Fibroblast of skin of right biceps (primary cell): ENCODE measurements at places on chromosomes 4 and X.

- no peak for DNase-seq
Observed at GRCh38 chr4:158397781-158398180, 123.9 kb upstream of the RXFP1 start.

DNA sequence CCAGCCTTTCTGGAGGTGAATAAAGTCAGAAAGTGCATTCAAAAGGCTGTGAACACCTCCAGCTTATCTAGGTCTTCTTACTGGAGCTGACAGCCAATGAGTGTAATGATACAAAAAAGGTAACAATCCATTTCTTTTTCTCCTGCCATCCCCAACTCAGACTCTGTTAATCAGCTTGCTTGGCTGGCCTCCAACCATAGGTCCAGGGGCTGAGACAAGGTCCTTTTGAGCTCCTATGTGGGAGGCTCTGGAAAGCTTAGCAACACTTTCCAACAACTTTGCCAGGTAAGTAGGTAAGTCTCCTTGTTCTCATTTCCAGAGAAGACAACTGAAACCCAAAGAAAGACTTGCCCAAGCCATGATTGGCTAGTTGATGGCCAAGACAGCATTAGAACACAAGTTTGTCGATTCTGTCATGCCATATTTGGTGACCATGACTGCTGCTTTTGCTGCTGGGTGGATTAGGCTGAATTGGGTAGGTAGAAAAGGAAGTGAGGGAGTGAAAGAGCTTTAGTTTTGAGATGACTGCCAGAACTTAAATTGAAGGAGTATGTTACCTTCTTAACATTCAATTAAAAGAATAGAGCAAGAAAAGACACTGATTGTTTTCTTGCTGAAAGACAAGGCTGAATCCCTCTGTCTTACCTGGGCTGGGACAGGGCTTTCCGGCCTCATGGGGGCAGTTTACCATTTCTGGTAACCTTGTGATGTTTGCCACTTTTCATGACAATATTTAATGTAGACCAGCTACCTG, 22.8 kb downstream of the VSIG4 start:
- no peak for DNase-seq

DNA sequence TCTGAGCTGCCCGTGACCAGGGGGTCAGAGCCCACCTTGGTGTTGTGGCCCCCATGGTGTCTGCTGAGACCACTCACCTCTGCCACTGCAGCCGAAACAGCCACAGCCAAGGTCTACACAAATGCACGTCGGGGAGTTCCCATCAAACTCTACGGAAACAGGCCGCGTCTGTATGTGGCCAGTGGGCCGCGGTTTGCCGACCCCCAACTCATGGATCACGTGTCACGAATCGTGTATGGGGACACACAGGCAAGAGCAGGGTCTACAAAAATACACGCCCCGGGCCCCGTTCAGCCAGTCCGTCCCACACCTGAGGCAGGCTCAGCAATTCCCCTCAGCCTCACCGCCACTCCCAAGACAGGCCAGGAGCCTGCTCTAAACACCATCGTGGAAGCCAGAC, 53.8 kb downstream of the FAM53A start:
- DNase-seq = no peak

DNA sequence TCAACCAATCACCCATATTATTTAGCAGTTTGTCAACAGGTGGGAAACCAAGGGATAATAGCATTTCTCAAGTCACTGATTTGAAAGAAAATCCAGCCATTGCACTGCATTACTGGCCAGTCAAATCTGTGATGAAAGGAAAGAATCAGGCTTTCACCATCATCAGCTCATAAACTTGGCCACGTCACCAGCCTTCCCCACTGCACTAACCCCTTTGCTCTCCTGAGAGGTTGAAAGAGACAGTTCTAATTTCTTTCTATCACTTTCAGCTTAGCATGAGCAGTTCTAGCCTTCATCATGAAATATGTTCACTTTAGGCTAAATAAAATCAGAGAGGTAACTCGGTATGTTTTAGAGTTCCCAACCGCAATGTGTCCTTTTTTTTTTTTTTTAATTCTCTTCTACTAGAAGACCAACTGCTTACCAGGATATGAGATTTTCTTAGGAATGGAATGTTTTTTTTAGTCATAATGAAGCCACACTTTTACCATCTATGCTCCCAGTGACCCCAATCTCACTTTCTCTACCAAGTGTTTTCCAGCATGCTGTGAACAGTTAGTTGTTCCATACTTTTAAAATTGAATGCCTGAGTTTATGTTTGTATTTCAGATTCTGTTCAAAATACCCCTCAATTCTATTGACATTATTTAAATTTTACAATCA, 55.7 kb upstream of the SLC7A11 start:
- peak; percentile 21 for DNase-seq

DNA sequence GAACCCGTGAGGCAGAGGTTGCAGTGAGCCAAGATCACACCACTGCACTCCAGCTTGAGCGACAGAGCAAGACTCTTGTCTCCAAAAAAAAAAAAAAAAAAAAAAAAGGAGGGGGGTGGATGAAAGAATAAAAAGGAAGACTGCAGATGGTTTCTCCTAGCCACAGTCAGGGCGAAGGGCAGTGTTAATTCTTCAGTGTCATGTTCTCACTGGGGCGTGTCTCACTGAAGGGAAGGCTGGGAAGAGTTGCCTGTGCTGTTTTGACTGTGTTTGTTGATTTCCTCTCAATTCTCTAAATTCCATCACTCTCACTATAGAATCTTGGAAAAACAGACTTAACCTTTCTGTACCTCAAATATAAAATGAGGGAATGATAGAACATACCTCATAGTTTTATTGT, 71.6 kb upstream of the DHX15 start:
- DNase-seq = no peak

DNA sequence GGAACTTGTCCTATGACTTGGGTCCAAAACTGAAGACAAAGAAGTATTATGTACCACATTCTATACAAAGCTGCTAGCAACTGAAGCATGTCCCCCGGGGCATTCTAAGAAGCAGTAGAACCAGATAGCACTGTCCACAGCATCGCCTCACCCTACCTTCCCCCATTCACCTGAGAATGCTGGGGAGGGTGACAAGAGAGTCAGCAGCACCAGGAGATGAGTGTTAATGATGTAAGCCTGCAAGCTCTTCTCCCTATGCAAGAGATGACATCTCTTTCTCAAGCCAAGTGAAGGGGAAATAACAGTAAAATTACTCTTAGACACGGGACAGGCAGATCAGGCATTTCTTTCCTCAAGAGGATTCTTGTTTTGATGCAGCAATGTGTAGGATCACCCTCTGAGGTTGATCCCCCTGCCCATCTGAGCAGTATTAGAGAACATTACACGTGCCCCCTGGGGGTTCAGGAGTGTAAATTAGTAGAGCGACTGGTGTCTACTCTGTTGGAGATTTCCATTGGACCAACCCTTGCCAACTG, 13.9 kb upstream of the TLR1 start:
- no peak for DNase-seq

DNA sequence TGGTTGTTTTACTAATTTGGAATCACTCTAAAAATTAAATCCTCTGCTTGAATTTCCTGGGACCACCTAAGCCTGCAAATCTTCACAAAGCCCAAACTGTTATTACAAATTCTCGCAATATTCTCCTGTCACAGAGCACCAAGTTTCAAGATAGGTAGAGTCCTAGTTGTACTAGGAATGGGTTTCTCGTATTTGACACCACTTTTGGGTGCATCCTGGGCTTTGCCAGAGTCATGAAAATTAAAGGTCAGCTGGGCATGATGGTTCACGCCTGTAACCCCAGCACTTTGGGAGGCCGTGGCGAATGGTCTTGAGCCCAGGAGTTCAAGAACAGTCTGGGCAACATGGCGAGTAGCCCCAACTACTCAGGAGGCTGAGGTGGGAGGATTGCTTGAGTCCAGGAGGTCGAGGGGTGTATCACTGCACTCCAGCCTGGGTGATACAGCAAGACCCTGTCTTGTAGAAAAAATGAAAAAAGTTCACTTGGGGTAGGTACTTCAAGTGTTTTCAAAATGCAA, 30.6 kb upstream of the MANBA start:
- no peak for DNase-seq

DNA sequence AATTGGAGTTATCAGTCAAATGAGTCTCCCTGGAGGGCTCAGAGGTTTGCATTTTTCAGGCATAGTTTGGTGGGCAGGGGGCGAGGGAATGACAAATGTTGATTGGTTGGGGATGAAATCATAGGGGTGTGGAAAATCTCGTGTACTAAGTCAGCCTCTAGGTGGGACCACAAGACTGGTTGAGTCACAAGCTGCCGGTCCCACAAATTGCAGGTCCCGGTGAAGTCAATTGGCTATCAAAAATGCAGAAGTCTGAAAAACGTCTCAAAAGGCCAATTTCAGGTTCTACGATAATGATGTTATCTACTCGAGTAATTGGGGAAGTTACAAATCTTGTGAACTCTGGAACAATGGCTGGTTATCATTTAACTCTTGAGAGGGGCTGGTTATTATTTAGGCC, 98.8 kb upstream of the DHX15 start:
- peak; percentile 9 for DNase-seq

DNA sequence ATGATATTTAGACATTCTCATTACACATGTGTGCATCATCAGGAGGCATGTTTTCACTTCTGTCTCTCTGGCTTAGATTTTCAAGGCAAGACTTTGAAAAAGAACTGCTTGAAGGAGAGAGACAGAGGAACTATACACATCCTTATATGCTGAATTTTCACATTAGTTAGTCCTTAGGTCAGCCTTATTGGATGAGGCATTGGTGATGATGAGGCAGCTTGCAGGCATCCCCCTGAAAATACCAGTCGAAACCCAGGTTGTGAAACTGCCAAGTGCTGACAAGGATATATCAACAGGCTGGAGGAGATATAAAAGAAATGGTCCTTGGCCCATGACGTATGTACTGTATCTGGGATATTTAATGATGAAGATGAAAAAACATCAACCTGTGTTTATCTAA, 297.2 kb upstream of the AADAT start:
- DNase-seq = peak; percentile 96

DNA sequence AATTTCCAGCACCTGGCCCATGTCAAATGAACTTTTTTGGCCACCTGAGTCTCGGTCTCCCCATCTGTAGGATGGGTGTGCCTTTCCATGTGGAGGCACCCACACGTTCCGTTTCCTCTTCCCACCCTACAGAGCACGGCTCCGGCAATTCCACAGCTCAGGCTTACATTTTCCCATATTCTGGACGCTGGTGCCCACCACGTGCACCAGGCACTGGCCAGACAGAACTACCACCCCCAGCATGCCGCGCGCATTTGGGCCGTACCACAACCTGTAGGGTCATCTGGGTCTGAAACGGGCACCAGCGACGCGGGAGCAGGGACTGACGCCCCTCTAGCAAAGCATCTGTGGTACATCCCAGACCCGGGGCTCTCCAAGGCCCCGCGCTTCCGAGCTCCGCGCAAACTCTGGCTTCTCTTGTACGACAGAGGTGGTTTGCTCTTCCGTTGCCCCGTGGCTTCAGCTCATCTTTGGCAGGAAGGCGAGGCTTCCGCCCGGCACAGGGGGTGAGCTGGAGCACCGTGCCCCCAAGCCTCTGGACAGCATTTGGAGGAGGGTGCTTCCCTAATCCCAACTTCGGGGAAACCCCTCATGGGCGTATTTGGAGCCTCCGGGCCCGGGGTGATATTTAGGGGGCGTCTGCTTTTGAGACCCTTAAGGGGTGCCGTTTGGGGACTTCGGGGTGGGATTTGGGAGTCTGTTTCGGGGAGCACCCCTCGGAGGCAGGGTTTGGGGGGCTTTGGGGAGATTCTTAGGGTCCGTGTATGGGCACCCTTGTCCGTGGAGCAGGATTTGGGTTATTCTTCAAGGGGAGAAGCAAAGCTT, 3.0 kb upstream of the UBA1 start:
- DNase-seq = peak; percentile 94

GRCh38 chrX:41241962-41242361, 92.0 kb upstream of the DDX3X start:
- DNase-seq = no peak

GRCh38 chr4:107896158-107896645, 35.1 kb upstream of the CYP2U1 start:
- peak; percentile 97 for DNase-seq

GRCh38 chr4:74635074-74635473, 159.2 kb downstream of the BTC start:
- no peak for DNase-seq

GRCh38 chrX:11129534-11130105, 18.5 kb downstream of the HCCS start:
- peak; percentile 4 for DNase-seq

- DNase-seq = no peak
Observed at GRCh38 chr4:36133658-36134057, 110.7 kb downstream of the ARAP2 start.

DNA sequence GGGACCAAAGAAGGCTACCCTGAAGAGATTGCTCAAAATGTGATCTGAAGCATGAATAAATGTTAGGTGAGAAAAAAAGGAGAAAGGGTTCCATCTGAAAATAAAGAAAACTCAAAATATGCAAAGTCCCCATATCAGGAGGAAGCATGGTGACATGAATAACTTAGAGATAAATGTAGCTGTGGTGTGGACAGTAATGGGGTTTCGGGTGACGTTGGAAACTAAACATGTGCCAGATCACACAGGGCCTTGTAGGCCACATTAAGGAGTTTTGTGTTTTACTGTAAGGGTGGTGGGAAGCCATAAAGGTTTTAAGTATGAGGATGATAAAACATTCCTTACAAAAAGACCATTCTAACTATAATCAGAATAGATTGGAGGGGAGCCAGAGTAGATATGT, 40.3 kb upstream of the ACSL4 start:
- DNase-seq = no peak

DNA sequence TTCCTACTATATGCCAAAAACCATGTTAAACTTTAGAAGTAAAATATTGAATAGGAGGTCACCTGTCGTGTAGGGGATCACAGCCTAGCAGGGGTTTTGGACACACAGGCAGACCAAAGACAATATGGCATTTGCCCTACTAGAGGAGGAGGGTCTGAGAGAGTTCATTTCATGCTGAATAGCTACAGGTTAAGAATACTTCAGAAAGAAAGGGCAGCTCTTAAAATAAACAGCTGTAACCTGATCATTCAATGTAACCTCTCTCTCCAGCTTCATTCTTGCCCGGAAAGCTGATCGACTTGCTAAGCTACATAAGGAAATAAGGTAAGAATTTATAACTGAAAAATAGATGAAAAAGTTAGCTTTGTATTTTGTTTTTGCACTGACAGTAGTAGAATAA, 79.9 kb downstream of the MAOA start:
- DNase-seq = no peak

DNA sequence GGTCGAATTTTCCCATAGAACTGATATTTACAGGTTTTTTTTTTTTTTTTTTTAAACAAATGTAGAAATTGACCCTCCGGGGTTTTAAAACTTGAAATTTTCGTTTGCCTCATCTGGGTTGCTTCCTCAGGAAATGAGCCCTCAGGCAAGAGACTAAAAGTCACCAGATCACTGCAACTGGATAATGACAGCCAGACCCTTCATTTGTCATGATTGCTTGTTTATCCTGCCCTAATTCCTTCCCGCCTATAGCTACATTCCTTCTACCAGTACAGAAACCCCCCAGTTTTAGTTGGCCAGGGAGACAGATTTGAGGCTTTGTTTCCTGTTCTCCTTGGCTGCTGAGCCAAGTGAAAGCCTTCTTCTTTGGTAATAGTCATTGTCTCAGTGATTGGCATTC, 44.0 kb upstream of the IGFBP7 start:
- DNase-seq = peak; percentile 65
